ENCODE measurements at places on chromosomes 12 and 14. TPM values are rescaled to one million over a fixed set of nuclear protein-coding genes. Genes with fewer than 3 reads are reported as not detected.

RTL1 gene
- not detected for total RNA-seq

DNA sequence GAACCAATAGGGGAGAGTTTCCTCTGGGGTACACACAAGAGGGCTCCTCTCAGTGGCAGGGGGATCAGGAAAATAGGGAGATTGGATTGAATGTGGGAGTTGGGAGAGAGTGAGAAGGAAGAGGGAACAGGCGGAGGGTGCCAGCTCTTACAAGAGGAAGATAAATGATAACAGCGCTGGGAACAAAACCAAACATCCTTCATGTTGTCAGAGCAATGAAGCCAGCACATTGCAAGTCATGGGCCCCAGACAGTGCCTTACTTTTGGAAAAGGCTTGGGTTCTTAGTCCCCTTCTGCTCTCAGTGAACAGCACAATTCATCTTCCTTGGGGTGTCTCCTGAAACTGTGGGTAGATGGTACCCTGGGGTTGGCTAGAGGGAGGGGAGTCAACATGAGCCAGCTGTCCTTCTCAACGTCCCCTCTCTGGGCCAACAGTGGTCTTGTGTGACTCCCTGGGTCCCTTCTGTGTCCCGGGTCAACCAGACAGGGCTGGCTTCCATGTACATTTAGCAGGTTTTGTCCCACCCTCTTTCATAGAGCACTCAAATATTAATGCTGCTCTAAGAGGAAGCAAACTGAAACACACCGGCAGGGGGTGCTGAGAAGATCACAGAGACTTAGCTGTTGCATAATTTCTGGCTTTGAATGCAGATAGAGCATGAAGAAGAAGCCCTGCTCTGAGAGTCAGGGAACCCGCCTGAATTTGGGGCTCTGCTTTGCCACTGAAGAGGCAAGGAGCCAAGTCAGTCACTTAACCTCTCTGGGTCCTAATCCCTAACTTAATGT, 138.5 kb downstream of the ESRRB start:
- H3K27me3 ChIP-seq: no peaks in the 10 kb centered on the region
- no peak overlapping the region for H3K27ac ChIP-seq
- H3K4me3 ChIP-seq: no peak overlapping the region
- no peak for DNase-seq
- H3K36me3 ChIP-seq: no peaks in the 10 kb centered on the region

IFI27L1 gene
- total RNA-seq: 16.4 TPM

DNA sequence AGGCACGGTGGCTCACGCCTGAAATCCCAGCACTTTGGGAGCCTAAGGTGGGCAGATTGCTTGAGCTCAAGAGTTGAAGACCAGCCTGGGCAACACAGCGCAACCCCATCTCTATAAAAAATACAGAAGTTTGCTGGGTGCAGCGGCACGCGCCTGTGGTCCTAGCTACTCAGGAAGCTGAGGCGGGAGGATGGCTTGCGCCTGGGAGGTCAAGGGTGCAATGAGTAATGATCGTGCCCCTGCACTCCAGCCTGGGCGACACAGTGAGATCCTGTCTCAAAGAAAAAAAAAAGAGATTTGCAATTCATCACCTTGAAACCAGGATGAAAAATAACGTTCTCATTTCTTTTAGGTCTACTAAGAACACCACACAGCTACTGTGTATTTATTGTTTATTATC, 4.0 kb downstream of the STX2 start:
- H3K36me3 ChIP-seq: no peaks in the 10 kb centered on the region
- no peaks in the 10 kb centered on the region for H3K27me3 ChIP-seq
- peaks cover 22% of the 10 kb centered on the region for H3K4me1 ChIP-seq
- no peak overlapping the region for H3K4me3 ChIP-seq
- no peak for DNase-seq

DNA sequence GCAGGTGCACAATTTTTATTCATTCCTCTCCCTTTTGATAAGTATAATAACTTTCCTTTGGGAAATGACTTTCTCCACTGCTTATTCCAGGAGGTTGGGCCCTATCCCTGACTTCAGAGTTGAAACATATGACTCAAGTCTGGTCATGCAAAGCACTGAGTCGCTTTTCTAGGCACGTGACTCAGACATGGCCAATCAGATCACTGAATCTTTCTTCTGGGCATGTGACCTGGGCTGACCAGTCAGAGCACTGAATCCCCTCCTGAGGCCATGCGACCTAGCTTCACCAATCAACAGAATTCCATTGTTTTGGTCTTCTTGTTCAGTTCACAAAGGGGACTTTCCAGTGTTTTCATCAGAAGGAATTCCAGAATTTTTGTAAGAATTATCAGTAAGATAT, 377.1 kb upstream of the KITLG start:
- peaks cover 9% of the 10 kb centered on the region for H3K4me1 ChIP-seq
- no peak for DNase-seq
- H3K36me3 ChIP-seq: no peaks in the 10 kb centered on the region
- no peaks in the 10 kb centered on the region for H3K27me3 ChIP-seq

DNA sequence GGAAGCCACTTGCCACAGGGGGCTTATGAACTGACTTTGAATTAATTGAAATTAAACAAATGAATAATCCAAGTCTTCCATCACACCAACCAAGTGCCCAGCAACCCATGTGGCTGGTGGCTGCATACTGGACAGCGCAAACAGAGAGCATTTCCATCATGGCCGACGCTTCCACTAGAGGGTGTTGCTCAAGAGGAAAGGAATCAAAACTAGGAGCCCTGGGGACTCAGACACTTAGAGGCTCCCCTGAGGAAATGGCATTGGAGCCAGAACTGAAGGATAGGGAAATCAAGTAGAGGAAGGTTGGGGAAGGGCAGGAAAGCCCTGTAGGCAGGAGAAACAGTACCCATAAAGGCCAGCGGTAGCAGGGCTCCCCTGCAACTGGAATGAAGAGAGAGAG, 50.6 kb upstream of the NUAK1 start:
- no peaks in the 10 kb centered on the region for H3K4me1 ChIP-seq
- DNase-seq: no peak
- H3K27me3 ChIP-seq: no peaks in the 10 kb centered on the region
- no peak overlapping the region for H3K4me3 ChIP-seq

All from upper lobe of left lung (tissue), 6 donors.